Activated T-helper 1 cell treated with anti-CD3 and anti-CD28 coated beads, Interleukin-2, amount 50 U/mL, for 16 hours (primary cell): ENCODE measurements at places on chromosomes 13 and 19.

- DNase-seq = no peak
Measured at GRCh38 chr19:16585094-16585801, 13.0 kb upstream of the SLC35E1 start.

- no peak for DNase-seq
Measured at GRCh38 chr13:33996636-33997035, 178.7 kb downstream of the RFC3 start.

DNA sequence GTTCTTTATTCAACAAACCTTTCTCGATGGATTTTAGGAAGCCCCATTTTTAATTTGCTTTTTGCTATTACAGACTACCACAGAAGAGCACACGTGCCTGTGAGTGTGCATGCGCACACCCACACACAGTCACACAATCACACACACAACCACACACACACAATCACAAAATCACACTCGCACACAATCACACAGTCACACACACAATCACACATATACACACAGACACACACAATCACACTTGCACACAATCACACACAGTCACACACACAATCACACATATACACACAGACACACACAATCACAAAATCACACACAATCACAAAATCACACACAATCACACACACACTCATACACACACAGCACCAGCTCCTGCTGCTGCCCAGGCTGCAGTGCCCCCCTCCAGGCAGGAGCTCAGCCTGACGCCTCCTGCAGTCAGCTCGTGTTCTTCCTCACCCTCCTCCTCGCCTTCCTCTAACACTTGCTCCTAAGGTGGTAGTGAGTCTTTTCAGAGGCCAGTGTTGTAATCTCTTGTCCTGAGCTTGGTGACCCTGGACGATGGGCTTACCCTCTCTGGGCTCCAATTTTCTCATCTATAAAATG, 125.0 kb upstream of the SOX1 start:
- no peak for DNase-seq

GRCh38 chr13:41289463-41289881, 21.6 kb upstream of the NAA16 start:
- DNase-seq = no peak

DNA sequence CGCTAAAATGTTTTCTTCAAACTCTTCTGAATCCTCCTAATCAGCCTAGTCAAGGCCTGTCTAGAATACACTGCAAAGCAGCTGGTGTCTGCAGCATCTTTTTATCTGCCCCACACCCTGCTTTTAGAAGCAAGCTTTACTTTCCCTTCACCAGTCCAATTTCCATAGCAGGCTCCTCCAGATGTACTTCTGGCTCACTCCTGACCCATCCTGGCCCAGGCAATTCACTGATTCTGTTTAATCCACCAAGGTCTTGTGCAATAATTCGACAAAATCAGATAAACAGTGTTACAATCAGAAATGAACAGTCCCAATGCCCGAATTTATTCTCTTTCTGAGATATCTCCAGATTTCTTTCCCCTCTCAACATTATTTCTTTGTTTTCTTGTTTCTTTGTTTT, 415.2 kb upstream of the SGCG start:
- no peak for DNase-seq

DNA sequence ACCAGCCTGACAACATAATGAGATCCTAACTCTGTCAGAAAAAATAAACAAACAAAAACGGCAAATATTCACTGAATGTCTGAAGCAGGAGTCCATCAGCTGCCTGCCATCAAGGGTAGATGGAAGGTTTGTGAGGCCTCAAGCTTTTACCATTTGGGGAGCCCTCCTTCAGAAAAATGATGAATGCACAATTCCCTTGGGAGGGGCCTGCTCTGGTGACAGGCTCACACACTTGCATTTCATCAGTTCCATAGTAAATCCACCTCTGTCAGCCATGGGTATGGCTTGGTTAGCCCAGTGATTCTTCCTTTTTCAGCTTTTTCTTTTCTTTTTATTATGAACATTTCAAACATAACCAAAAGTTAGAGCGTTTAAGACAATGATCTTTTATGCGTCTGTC, 26.3 kb upstream of the KATNAL1 start:
- DNase-seq = no peak

GRCh38 chr13:27960362-27961226, 8.5 kb downstream of the CDX2 start:
- DNase-seq = no peak

DNA sequence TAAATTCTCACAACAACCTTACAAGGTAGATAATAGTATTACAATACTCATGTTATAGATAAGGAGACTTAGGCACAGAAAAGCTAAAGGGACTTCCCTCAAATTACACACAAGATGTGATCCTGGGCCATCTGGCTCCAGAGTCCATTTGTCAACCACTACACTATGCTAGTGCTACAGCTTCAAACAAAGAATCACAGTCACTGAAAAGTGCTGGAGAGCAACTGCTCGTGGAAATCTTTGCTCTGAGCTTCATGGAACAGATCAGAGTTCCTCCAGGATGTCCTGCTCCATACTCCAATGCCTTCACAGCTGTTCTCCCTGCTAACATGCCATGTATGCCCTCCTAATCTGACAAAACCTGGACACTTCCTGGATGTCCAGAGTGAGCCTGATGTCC, 271.2 kb downstream of the ENOX1 start:
- DNase-seq = no peak

- no peak for DNase-seq
Measured at GRCh38 chr19:49805822-49806619, 7.1 kb downstream of the FUZ start.

GRCh38 chr13:113651511-113652403, 6.2 kb downstream of the ATP4B start:
- DNase-seq = no peak

GRCh38 chr19:47093254-47093653, 20.3 kb downstream of the ZC3H4 start:
- DNase-seq = no peak

DNA sequence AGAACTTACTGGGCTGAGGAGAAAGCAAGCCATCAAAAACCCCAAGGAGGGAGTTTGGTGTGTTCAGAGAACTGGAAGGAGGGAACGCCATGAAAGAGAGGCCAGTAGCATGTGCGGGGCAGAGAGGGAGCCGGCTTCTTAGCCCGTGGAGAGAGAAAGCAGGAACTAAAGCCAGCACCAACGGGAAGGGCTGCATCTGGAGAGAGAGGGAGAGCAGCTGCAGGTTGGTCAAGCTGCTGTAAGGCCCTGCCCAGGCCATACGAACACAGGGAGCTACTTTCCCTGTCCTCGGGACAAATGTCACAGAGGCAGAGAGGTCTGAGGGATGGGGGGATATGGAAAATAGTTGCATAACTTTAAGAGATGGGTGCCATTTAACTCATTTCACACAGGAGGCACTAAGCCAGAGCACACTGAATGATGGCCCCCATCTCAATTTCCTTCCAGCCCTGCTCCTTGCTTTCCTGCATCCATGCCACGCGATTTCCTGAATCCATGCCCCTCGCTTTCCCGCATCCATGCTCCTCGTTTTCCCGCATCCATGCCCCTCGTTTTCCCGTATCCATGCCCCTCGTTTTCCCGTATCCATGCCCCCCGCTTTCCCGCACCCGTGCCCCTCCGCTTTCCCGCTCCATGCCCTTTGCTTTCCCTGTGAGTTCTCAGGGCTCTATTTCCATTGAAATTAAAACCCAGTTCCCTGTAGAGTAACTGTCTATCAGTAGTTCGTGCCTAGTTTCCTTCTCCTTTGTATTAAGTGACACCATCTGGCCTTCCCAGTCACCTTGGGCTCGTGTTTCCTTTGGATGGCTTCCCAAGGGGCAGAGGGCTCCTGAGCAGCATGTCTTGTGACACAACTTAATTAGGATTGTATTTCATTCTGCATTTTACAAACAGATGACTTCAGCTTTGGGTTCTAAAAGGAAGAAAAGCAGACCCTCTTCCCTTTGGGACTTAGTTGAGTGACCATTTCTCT, 31.5 kb upstream of the TPT1 start:
- DNase-seq = no peak

DNA sequence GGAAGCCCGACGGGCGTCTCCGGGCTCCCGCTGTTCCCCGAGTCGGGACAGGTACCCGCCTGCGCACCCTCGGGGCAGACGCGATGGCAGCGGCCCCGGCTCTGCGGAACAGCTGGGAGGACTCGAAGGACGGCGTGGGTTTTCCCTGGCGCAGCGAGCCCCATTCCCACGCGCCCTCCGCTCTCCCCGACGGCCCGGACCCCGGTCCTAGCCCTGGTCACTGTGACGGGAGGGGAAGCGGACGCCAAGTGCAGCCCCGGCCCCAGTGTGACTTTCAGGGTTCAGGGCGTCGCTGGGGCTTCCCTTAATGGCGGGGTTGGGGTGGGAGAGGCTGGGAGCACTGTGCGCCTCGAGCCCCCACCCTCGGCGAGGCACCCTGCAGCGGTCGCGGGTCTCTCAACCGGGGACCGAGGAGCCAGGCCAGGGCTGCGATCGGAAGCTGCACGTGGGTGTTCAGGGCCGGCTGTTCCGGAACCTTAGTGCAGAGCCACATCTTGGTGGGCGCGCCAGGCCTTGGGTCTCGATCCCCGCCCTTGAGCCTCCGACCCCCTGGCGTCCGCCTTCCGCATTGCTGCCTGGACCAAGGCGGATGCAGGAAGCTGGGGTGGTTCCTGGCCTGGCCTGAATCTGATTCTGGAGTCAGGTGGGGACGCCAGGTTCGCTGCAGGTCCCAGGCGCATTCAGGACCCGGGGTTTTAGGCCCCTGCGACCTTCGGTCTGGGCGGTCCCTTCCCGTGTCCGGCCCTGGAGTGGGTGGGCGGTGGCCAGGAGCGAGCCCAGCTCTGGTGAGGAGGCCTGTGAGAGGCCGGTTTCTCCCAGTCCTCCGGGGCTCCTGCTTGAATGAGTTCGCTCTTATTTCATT, 3.5 kb downstream of the LGALS7B start:
- DNase-seq = no peak

DNA sequence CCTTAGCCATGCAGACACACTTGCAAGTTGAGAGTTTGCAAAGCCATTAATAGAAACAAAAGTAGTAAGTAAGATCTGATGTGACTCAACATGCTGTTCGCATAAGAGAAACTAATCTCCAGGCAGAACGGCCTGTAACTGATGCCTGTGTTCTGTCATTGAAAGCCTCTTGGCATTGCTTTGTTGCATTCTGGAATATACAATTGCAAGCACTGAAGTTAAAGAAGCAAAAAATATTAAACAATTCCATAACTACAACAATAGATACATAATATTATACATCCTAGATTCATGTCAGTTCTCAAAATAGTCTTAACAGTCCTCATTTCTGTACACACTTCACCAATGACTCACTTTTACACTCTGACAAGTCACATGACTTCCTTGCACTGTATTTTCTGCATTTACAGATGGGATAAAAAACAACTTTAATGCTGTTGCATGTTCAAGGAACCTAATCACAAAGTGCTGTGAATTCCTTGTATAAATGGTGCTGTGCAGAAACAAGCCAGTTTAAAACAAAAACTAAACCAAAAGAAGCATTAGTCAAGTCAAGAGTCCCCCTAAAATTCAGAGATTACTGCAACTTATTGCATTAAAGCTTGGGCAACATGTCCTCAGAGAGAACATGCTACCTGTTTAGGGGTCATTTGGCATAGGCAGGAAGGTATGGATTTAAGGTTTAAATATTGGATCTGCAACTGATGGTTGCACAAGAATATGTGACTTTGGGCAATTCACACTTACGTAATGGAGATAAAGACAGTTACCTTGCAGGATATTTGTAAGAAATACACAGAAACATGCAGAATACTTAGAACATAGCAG, 79.5 kb upstream of the SERP2 start:
- DNase-seq = no peak

GRCh38 chr19:12574036-12574435, 22.8 kb upstream of the ZNF564 start:
- no peak for DNase-seq

DNA sequence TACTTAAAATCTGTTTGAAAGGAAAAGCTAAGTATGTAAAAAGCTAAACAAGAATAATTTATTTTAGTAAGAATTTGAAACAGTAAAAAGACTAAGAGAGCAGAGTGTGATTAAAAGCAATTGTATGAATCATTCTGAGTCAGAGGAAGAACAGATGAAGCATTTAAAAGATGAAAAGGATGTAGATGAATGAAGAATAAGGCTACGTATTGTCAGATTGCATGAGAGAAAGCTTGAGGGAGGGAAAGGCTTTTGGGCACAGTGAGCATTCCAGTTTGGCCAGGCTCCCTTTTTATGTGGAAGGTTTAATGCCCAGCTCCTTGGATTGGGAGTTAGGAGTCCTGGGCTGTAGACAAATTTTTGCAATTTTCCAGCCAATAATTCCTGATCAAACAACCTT, 117.7 kb downstream of the FREM2 start:
- DNase-seq = no peak

DNA sequence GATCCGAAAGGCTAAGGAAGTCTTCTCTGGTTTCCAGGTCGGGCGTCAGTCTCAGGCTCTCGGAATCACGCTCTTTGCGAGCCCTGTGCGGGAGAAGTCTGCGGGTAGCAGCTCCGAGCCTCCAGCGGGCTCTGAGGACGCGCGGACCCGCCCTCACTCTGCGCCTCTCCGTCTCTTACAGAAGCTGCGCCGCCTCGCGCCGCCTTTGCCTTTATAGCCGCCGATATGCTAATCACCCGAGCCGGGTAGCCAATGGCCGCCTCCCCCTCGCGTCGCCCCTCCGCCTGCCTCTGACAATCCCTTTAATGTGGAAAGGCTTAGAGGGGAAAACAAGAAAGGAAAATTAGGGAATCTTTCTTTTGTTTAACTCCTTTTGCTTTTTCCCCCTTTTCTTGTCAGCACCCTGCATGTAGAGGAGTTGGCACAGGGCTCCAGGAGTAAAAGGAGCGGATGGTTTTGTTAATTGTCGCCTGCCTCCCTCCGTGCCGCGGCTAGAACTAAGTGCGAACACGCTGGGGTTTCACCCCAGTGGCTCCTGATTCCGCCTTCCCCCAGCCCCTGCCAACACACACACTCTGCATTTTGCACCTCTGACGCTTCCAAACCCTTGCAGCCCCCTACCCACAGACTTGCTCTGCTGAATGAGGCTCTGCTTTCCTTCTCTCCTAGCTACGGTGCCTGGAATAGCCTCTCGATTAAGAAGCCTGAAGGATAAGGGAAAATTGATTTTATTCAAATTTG, at the start of gene PCDH8:
Gene PCDH8, minus strand, starts transcription at position 186 of the 741 bp plus-strand sequence. CDS start 204 bp downstream, outside the sequence.
- no peak for DNase-seq

- no peak for DNase-seq
Measured at GRCh38 chr19:4597278-4597974, 37.9 kb upstream of the SEMA6B start.

GRCh38 chr13:48555441-48555840, 22.6 kb upstream of the RCBTB2 start:
- DNase-seq = no peak

DNA sequence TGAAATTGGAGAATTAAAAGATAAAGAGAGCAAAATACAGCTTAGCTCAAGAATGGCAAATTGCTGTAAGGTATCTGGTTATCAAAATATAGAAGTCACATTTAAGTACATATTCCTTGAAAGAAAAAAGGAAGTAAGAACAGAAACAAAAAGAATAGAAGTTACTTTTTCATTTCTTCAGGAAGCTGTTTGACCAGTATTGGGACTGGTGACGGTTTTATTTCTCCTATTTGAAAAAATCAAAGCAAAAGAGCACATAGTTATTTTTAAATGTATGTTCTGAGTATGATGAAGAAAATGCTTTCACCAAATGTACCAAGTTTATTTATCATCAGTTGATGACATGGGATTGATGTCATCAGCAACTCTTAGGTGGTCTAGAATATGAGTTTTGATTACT, 83.1 kb upstream of the OXGR1 start:
- no peak for DNase-seq
